ENCODE measurements at places on chromosomes 13 and 19.
A peak's percentile ranks its signal among the peaks of the same experiment; 100 is the strongest.

DNA sequence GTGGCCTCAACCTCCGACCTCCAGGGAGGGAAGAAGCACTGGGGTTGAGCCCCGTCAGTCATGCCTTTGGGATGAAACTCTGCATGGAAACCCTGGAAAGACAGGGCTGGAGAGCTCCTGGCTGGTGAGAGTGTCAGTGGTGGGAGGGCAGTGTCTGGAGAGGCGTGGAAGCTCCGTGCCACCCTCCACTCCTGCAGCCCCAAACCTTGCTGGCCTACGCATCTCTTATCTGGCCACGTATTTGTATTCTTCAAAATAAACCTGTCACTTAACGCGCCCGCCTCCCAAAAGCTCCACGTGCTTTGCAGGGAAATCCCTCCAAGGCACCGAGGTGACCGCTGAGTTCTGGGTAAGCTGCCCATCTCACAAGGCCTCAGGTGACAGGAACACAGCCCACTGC is 84.3 kb downstream of the TEX29 start:
- no peak for DNase-seq

GRCh38 chr19:51372021-51372648 is 319 bp downstream of the NKG7 start:
- no peak for DNase-seq

- DNase-seq: no peak
Measured at GRCh38 chr13:27476943-27477703, 26.8 kb upstream of the MTIF3 start.

GRCh38 chr13:35884211-35884760 is 246.9 kb downstream of the DCLK1 start:
- DNase-seq: no peak

DNA sequence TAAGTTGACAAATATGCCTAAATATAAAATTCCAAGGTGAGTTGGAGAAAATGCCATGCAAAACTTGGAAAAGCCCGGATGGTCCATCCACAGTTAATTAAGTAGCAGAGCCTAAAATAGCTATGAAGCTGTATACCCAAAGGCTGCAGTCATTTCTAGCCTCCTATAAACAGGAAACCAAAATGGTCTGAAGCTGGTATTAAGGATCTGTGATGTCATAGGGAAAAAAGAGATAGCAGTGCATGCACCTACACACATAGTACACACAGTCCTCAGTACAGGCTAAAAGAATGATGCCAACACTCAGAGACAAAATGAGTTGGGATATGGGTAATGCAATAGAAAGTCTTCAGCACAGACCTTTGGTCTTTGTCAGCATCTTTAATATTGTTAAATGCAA is 736.9 kb downstream of the EFNB2 start:
- DNase-seq: no peak

- peak; percentile 15 for DNase-seq
Measured at GRCh38 chr19:412356-413355, 3.7 kb upstream of the C2CD4C start.

DNA sequence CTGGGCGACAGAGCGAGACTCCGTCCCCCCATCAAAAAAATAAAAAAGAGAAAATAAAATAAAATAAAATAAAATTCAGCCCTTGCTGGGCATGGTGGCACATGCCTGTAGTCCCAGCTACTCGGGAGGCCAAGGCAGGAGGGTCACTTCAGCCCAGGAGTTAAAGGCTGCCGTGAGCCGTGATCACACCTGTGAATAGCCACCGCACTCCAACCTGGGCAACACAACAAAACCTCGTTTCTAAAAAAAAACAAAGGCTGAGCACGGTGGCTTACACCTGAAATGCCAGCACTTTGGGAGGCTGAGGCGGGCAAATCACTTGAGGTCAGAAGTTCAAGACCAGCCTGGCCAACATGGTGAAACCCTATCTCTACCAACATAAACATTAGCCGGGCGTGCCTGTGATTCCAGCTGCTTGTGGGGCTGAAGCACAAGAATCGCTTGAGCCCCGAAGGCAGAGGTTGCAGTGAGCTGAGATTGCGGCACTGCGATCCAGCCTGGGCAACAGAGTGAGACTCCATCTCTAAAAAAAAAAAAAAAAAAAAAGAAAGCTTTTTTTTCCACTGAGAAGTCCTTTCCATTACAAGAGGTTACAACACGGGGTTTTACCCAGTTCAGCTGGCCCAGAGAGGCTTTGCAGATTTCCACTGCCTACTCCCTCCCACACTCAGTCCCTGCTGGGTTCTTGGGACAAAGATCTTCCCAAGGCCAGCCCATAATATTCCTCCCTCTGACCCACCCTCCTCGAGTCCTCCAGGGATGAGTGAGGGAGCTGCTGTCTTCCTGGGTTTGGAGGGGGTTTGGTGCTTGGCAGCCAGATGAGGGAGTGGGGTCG is 6.4 kb downstream of the ANGPTL4 start:
- DNase-seq: no peak

DNA sequence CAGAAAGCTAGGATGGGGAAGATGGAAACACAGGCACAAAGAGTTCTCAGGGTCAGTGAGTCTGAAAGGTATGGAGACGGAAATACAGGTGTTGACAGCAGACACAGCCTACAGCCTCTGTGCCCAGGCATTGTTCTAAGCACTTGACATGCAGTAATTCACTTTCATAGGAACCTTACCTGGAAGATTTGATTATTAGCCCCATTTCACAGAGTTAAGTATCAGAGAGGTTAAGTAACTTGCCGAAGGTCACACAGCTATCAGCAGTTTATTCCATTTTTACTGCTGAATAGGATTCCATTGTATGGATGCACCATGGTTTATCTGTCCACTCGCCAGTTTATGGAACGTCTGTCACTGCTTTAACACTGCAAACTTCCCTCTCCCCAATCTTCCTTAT is 13.2 kb downstream of the KLK4 start:
- DNase-seq: no peak

Measured in iPS DF 19.7 (cell line).